Hippocampal formation (tissue), 2 donors: ENCODE measurements at places on chromosomes 13 and 19.

- DNase-seq = no peak
Observed at GRCh38 chr19:54967611-54968010, 1.4 kb downstream of the NLRP2 start.

GRCh38 chr13:50228527-50228926 is 213.3 kb downstream of the KCNRG start:
- no peak for DNase-seq

- no peak for DNase-seq
Observed at GRCh38 chr19:50178320-50178719, 15.2 kb upstream of the IZUMO2 start.

DNA sequence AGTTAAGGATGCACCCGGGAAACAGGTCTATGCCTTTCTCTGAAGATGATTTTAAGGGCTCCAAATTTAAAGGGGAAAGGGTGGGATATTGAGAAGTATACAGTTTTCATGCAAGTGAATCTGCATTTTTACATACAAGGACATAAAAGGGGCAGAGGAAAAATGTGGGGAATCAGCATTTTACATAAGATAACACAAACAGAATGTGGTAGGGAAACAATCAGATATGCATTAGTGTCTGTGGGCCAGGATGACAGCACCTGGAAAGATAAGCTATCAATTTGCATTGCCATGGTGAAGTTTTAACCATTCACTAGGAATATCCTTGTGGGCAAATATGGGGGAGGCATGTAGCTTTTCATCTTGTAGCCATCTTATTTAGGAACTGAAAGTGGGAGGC is 24.1 kb downstream of the IGFL3 start:
- DNase-seq = no peak

DNA sequence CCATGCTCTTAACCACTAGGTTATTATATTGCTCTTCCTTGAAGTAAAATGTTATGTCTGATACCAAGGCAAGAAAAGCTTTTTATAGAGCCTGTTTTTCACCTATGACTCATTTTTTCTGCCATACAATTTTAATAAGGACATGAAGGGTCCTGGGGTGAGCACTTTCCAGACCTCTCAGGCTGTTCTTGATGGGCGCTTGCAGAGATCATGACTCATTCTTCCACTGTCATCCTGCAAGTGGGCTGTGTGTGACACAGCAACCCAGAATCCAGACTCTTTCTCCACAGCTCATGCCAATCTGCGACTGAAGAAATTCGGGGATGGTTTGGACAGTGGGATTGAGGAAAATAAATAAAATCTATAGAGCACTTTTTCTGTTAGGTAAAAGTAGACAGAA is 506.7 kb upstream of the NBEA start:
- no peak for DNase-seq

GRCh38 chr19:33653684-33654083 is 31.9 kb downstream of the CHST8 start:
- DNase-seq = no peak

- no peak for DNase-seq
Observed at GRCh38 chr13:77239312-77239711, 87.6 kb downstream of the MYCBP2 start.

GRCh38 chr19:28631961-28632360 is 581.0 kb downstream of the UQCRFS1 start:
- DNase-seq = no peak

DNA sequence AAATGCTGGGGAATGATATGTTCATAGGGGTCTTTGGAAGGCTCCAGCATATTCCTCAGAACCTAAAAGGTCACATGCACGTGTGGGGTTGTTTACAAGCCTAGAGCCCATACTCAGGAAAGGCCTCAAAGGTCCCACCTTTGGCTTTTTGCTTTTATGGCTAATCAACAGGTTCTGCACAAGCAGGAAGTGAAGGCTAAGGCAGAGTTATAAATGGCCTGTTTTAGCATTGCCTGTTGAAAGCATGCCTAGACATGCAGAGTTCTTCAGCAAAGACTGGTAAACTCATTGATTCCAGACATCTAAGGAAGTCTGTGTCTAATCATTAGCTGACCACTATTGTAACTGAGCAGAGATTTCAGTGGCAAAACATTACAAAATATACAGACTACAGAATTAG is 198.3 kb downstream of the KCNRG start:
- DNase-seq = no peak

DNA sequence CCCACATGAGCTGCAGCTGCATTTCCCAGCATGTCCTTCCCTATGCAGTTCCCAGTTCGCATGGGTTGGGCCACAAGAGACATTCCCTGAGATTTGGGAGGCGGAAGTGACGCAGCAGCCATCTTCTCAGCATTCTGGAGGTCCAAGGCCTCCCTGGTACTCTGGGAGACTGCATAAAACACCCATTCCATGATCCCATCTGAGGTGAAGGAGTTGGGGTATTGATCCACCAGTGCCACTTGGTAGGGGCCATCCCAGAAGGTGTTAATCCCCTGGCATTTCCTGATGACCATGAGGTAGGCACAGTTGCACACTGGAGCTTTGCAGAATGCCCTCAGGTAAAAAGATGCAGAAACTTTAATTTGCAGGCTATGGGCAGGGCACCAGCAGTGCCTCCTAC is 25.4 kb downstream of the POP4 start:
- DNase-seq = no peak

- DNase-seq = no peak
Observed at GRCh38 chr13:33205804-33206221, 79.7 kb downstream of the STARD13 start.

- no peak for DNase-seq
Observed at GRCh38 chr13:83882606-83882959, 309 bp upstream of the SLITRK1 start.

- no peak for DNase-seq
Observed at GRCh38 chr19:38425810-38426466, at the start of gene RASGRP4. RASGRP4 (minus strand) TSS chr19:38426219; CDS start chr19:38426091, 128 bp downstream.
